ENCODE measurements at places on chromosomes 2 and 18.

DNA sequence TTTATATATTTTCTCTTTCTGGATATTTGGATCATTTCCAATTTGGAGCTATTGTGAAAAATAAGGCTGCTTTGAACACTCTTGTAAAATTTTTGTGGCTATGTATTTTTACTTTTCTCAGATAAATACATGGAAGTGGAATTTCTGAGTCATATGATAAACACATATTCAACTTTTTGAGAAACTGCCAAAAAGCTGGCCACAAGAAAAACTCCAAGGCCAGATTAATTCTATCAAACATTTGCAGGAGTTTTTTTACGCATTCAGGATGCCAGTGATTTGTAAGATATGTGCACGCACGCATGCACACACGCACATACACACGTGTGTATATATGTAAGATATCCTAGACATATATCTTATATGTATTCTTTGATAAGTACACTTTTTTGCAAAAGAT, 477.5 kb upstream of the SPHKAP start:
- no peaks in the 10 kb centered on the region for H3K27me3 ChIP-seq
- peaks cover 4% of the 10 kb centered on the region for H3K36me3 ChIP-seq
- no peak overlapping the region for H3K4me3 ChIP-seq
- DNase-seq: no peak

- peaks cover 2% of the 10 kb centered on the region for H3K4me1 ChIP-seq
- no peaks in the 10 kb centered on the region for H3K36me3 ChIP-seq
- H3K27me3 ChIP-seq: no peaks in the 10 kb centered on the region
- no peak overlapping the region for H3K4me3 ChIP-seq
These were observed 188.3 kb downstream of the FHOD3 start for GRCh38 chr18:36485772-36486171.

DNA sequence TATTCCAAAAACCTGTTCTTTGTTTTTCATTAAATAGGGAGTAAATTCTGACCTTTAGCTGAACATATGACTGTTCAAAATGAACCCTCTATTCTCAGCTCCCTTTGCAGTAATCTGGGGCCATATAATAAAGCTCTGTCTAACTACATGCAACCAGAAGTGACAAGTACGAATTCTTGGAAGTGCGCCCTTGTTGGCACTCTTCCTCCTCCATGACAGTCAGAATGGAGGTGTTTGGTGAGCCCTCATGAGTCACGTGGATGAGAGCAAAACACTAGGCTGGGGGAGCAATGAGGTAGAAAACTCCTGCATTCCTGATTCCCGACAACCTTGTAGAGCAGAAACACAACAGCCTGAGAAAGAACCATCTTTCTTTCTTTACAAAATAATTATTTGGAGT, 552.9 kb downstream of the FBXO15 start:
- no peak overlapping the region for H3K27ac ChIP-seq
- H3K4me1 ChIP-seq: no peaks in the 10 kb centered on the region
- H3K4me3 ChIP-seq: no peak overlapping the region
- no peaks in the 10 kb centered on the region for H3K36me3 ChIP-seq

GRCh38 chr2:96625571-96626552, 12.2 kb downstream of the KANSL3 start:
- DNase-seq: no peak
- H3K27ac ChIP-seq: no peak overlapping the region
- peaks cover 48% of the 10 kb centered on the region for H3K36me3 ChIP-seq
- no peak overlapping the region for H3K4me3 ChIP-seq

- H3K27ac ChIP-seq: no peak overlapping the region
- no peaks in the 10 kb centered on the region for H3K4me1 ChIP-seq
- H3K36me3 ChIP-seq: no peaks in the 10 kb centered on the region
These were observed 94.1 kb upstream of the THOC1 start for GRCh38 chr18:361941-362310.

- no peak overlapping the region for H3K4me3 ChIP-seq
- no peaks in the 10 kb centered on the region for H3K4me1 ChIP-seq
- no peak overlapping the region for H3K27ac ChIP-seq
These were observed 739.4 kb upstream of the CHAC2 start for GRCh38 chr2:53028225-53028624.

DNA sequence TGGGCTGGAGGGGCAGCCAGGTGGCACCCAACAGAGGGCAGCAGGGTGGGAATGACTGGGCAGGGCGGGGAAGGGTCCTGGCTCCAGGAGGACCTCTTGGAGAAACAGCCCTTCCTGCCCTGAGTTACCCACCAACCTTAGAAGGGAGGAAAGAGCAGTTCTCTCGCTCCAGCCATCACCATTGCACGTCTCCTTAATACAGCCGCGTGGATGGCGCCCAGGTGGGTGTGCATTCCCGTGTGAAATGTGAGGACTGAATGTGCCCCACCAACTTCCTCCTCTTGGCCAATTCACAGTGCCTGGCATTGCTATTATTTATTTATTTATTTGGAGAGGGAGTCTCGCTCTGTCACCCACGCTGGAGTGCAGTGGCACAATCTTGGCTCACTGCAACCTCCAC, 107.0 kb downstream of the SMIM21 start:
- no peak overlapping the region for H3K4me3 ChIP-seq
- H3K36me3 ChIP-seq: no peaks in the 10 kb centered on the region
- H3K4me1 ChIP-seq: no peaks in the 10 kb centered on the region
- peaks cover 58% of the 10 kb centered on the region for H3K27me3 ChIP-seq
- no peak for DNase-seq
- H3K27ac ChIP-seq: no peak overlapping the region

GRCh38 chr2:66684289-66684688, 249.4 kb downstream of the MEIS1 start:
- no peaks in the 10 kb centered on the region for H3K4me1 ChIP-seq
- H3K36me3 ChIP-seq: no peaks in the 10 kb centered on the region

- peak overlapping the region; percentile 92 for H3K27ac ChIP-seq
- no peaks in the 10 kb centered on the region for H3K27me3 ChIP-seq
- no peak for DNase-seq
- H3K36me3 ChIP-seq: peaks cover 68% of the 10 kb centered on the region
- H3K4me1 ChIP-seq: peaks cover 46% of the 10 kb centered on the region
These were observed 45.3 kb downstream of the BMP10 start for GRCh38 chr2:68825866-68826265.

- DNase-seq: no peak
- peak overlapping the region; percentile 95 for H3K4me3 ChIP-seq
- H3K4me1 ChIP-seq: peaks cover 30% of the 10 kb centered on the region
- no peaks in the 10 kb centered on the region for H3K27me3 ChIP-seq
- H3K27ac ChIP-seq: no peak overlapping the region
- peaks cover 38% of the 10 kb centered on the region for H3K36me3 ChIP-seq
These were observed 1.3 kb upstream of the TMSB10 start for GRCh38 chr2:84904151-84904550.

DNA sequence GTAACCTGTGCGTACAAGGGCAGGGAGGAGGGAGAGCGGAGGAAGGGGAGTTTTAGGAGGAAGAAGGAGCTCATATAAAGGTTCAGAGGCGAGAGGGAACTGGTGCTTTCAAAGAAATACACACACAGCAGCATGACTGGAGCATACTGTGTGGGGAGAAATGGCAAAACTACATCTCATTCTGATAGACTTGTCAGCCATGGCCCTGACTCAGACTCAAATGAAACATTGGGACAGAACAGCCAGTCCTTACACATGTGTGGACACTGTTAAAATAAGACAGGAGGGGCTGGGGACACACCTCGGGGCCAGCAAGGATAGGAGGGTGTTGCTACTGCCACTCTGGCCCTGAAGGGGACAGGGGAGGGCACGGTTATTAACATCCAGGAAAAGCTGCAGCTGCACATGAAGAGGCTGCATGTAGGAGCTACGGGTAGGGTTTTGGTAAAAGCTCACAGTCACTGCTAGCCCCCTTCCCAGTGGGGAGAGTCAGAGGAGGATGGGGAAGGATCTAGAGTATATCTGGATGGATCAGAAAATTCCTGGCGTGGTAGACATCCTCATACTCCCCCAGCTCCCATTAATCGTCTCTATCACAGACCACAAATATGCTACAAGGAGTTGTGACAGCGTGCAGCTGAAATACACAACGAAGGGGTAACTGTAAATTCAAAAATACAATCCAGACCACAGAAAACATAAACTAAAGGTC, 110.5 kb downstream of the GATA6 start:
- H3K27ac ChIP-seq: peak overlapping the region; percentile 62
- H3K36me3 ChIP-seq: peaks cover 10% of the 10 kb centered on the region

DNA sequence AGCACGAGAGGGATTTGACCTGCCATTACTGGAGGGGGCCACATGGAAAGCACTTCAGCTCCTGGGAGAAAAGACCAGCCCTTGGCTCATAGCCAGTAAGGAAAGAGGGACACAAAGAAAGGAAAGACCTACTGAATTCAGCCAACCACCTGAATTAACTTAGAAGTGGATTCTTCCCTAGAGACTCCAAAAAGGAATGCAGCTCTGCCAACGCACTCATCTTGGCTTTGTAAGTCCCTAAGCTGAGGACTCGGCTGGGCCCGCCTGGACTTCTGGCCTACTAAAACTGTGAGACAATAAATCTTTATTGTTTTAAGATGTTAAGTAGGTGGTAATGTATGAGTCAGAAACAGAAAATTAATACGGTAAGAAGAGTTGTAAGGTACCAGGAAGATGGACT, 11.5 kb downstream of the ATF2 start:
- H3K4me3 ChIP-seq: no peak overlapping the region
- H3K36me3 ChIP-seq: peaks cover 11% of the 10 kb centered on the region
- peaks cover 38% of the 10 kb centered on the region for H3K4me1 ChIP-seq
- no peak overlapping the region for H3K27ac ChIP-seq

DNA sequence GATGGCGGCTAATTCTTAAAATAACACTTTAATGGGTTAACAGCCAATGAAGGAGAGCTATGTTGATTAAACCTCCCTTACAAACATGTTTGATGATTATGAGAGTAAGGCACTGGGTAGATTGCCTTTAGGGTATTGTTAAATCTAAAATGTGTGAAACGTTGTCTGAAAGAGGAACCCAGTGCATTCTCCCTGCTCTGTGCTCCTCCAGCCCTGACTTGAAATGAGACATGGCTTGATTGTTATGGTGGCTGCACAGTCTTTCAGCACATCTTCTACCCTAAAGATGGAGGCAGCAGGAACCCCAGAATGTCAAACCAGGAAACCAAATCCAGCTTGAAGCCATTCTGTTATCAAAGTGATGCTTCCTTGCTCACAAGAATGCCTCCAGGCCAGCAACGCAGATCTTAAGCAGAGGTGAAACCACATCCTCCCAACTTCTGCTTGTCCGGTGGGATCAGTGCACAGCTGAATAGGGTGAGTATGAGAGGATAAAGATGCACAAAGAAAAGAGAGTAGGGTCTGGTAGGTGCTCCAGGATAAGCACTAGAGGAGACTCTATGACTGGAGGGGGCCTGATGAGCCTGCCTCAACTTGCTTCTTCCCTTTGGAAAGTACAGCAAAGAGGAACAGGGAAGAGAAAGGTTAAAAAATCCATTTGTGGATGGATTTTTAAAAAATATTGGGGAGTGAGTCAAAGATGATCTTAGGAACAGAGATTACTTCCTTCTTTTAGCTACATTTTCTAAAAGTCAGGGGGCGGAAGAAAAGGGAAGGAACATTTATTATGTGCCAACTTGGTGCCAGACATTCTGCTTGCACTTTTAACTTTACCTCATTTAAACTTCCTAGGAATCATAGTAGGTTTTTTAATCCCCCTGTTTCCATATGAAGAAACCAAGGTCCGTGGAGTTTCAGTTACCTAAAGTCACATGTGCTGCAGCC, 523.0 kb downstream of the TXNL1 start:
- H3K36me3 ChIP-seq: no peaks in the 10 kb centered on the region
- H3K4me3 ChIP-seq: no peak overlapping the region
- no peak overlapping the region for H3K27ac ChIP-seq
- H3K27me3 ChIP-seq: no peaks in the 10 kb centered on the region
- H3K4me1 ChIP-seq: no peaks in the 10 kb centered on the region

DNA sequence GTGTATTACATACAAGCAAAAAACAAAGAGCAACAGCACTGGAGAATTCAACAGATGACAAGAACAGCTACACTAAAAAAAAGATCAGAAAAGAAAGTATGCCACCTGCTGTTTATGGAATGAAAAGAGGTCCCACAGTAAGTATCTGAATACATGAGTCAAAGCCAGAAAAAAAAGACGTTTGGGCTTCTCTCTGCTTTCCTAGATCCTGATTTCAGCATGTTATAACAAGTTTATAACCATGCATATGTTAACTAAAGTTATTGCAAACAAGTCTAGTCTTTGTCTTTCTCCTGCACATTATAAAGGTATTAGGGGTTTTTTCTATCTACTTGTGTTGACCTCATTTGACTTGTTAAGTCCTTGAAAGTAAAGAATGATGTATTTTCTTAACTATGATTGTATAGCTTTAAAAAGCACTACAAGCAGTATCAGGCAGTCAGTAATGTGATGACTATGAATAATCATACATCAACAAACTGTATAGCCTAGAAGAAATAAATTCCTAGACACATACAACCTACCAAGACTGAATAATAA, 108.5 kb upstream of the COL5A2 start:
- no peak overlapping the region for H3K27ac ChIP-seq
- H3K36me3 ChIP-seq: no peaks in the 10 kb centered on the region
- no peaks in the 10 kb centered on the region for H3K4me1 ChIP-seq

- H3K4me3 ChIP-seq: no peak overlapping the region
- no peaks in the 10 kb centered on the region for H3K36me3 ChIP-seq
- no peak for DNase-seq
- H3K4me1 ChIP-seq: no peaks in the 10 kb centered on the region
These were observed 32.8 kb upstream of the NYAP2 start for GRCh38 chr2:225366731-225367130.

- H3K36me3 ChIP-seq: no peaks in the 10 kb centered on the region
- H3K4me3 ChIP-seq: no peak overlapping the region
- H3K27me3 ChIP-seq: peaks cover 6% of the 10 kb centered on the region
- H3K27ac ChIP-seq: no peak overlapping the region
These were observed 101.4 kb upstream of the ATP5MC3 start for GRCh38 chr2:175282886-175283285.

DNA sequence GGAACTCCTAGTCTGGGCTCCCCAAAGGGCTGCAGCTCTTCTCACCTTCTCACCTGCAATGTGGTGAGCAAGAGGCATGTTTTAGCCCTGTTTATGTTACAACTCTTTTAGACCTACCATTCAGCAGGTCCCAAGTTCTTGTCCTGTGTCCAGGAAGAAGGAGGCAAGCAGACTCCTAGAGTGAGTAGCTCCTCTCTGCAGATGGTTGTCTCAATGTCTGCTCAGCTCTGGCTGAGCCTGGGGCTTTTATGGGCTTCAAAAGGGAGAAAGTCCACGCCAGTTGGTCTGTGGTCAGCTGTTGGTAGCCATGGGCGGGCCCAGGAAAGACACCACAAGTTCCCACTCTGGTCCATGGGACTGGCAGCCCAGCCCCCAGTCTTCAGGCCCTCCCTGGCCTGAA, 148.1 kb upstream of the HS6ST1 start:
- no peaks in the 10 kb centered on the region for H3K36me3 ChIP-seq
- no peak overlapping the region for H3K27ac ChIP-seq
- no peak overlapping the region for H3K4me3 ChIP-seq
- no peaks in the 10 kb centered on the region for H3K27me3 ChIP-seq

GRCh38 chr2:223925106-223925505, 20.0 kb downstream of the WDFY1 start:
- no peak overlapping the region for H3K4me3 ChIP-seq
- H3K36me3 ChIP-seq: peaks cover 6% of the 10 kb centered on the region
- DNase-seq: no peak
- H3K27ac ChIP-seq: no peak overlapping the region

DNA sequence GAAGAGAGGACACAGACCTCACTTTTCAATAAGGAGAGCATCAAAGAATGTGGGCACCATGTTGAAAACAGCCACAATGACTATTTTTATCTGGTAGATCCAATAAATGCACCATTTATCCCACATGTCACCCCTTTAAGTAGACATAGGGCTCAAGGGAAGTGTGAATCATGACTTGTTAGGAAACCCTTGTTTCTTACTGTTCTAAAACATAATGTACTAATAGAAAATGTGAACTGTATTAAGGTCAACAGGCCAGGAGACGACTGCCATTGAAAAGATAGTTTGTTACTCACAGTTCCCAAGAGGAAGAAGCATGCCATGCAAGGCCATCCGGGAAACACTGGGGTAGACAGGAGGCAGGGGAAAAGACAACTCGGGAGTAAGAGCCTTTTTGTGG, 137.7 kb downstream of the EN1 start:
- H3K36me3 ChIP-seq: no peaks in the 10 kb centered on the region
- no peak for DNase-seq
- no peak overlapping the region for H3K27ac ChIP-seq
- peaks cover 28% of the 10 kb centered on the region for H3K27me3 ChIP-seq
- H3K4me1 ChIP-seq: no peaks in the 10 kb centered on the region
